NCI-H524 (cell line): ENCODE measurements at places on chromosomes 3 and 15.

- DNase-seq = no peak
Observed at GRCh38 chr3:184813357-184813756, 1.4 kb downstream of the VPS8 start.

- DNase-seq = no peak
Observed at GRCh38 chr3:123111640-123112039, 44.8 kb downstream of the PDIA5 start.

GRCh38 chr3:78906245-78906644 lies 861.6 kb downstream of the ROBO1 start:
- peak; percentile 96 for DNase-seq

GRCh38 chr3:61236556-61236955 lies 14.7 kb downstream of the FHIT start:
- no peak for DNase-seq

GRCh38 chr3:139267300-139268246 lies 76.2 kb upstream of the MRPS22 start:
- no peak for DNase-seq

- DNase-seq = peak; percentile 77
Observed at GRCh38 chr15:76059320-76060117, at the start of gene TMEM266. Gene TMEM266 (plus strand): TSS chr15:76059985. CDS start chr15:76134264, 74,279 bp downstream.

GRCh38 chr15:68552344-68552743 lies 26.4 kb upstream of the CORO2B start:
- DNase-seq = peak; percentile 17

- DNase-seq = no peak
Observed at GRCh38 chr15:78266229-78266628, 1.9 kb downstream of the DNAJA4 start.

- DNase-seq = no peak
Observed at GRCh38 chr3:50502584-50503423, 630 bp downstream of the CACNA2D2 start.

DNA sequence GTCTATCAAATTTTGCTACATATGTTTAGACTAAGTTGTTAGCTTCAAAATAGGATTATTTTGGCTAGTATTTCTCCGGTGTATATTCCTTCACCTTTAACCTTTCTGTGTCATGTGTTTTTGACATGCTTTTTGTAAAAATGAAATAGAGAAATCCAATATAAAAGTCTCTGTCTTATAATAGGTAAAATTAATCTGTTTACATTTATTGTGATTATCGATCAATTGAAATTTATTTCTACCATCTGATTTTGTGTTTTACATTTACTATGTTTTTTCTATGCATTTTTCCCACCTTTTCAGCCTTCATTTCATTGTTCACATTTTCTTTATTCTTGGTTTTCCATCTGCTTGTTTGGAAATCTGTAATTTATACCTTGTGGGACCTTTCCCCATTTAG lies 11.7 kb upstream of the LHFPL4 start:
- DNase-seq = no peak

DNA sequence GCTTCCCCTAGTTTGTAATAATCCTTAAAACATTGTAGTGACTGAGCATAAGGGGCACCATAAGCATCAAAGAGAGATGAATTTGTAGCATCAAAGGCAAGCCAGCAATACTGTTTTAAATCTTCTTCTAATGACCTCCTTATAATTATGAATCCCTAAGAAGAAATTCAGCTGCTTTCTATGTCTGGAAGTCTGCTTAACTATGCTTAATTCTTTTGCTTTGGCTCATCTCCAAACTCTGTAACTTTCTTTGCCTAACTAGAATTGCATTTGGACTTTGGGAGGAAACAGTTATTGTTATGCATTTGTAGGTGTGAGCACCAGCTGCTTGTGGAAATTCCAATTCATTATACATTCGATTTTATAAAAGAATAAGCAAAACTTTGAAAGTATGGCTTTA lies 117.7 kb upstream of the SPATA16 start:
- no peak for DNase-seq
